Stimulated activated CD8-positive, alpha-beta memory T cell treated with anti-CD3 and anti-CD28 coated beads, Interleukin-15, amount 100 ng/mL, for 4 hours (primary cell): ENCODE measurements at places on chromosomes 6 and 20.

DNA sequence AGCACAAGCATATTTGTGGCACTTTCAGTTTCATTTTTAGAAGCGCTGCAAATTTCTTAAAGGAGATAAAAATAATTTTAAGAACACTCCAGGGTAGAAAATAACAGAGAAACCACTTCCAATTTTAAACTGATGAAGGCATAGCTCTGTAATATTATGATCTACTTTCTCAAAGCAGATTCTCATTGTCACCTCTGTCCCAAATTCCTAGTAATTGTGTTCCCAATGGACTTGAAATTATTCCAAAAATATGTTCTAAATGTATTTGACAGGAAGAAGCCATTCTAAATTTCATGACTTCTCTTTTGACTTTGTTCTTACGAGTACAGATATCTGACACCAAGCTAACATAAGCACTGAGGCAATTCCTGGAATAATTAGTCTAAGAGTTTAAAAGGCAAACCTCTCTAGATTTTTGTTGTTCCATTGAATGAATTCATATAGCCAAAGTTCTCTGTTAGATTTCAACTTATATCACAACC is 140.2 kb upstream of the CARMIL1 start:
- DNase-seq, result no peak

- DNase-seq, result no peak
Measured at GRCh38 chr6:14476793-14477531, 359.4 kb downstream of the CD83 start.

- DNase-seq, result no peak
Measured at GRCh38 chr6:82882363-82883023, 183.1 kb downstream of the UBE3D start.

DNA sequence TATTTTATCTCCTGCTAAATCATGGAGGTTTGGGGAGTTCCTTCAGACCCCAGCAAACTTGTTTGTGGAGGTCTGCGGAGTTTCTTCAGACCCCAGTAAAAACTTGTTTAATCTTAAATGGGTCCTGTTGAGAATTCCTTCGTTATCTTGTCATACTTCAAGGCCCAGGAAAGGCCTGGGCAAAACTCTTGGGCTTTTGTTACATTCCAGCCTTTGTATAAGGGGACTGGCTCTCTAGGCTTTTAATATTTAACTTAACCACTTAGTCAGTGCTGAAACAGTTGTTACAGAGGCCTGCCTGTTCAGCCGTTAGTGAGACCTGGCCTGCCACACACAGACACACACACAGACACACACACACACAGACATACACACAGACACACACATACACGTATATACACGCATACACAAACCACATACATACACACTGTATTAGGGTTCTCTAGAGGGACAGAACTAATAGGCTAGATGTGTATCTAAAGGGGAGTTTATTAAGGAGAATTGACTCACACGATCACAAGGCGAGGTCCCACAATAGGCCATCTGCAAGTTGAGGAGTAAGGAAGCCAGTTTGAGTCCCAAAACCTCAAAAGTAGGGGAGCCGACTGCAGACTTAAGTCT is 21.3 kb upstream of the CST3 start:
- no peak for DNase-seq

DNA sequence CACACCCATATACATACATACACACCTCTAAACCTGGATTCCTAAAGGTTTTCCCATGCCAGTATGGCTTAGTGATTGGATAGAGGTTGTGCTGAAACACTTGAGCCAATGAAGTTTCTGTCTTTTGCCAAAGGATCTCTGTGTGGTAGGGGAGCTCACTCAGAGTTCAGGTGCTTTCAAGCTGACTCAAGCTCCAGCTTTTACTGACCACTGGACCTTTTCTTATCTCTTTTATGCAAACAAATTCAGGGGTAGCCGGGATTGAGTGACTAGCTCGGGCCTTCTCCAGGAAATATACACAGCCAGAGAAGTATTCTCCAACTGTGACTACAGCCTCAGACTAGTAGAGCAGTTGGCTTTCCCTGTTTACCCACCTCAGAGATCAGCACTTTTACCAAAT is 21.5 kb upstream of the DSE start:
- no peak for DNase-seq

GRCh38 chr6:157723376-157723775 is 99.7 kb upstream of the SNX9 start:
- DNase-seq, result no peak

- DNase-seq, result no peak
Measured at GRCh38 chr6:53822401-53823125, 27.8 kb downstream of the LRRC1 start.

- no peak for DNase-seq
Measured at GRCh38 chr6:136226674-136227377, 23.3 kb downstream of the MTFR2 start.

DNA sequence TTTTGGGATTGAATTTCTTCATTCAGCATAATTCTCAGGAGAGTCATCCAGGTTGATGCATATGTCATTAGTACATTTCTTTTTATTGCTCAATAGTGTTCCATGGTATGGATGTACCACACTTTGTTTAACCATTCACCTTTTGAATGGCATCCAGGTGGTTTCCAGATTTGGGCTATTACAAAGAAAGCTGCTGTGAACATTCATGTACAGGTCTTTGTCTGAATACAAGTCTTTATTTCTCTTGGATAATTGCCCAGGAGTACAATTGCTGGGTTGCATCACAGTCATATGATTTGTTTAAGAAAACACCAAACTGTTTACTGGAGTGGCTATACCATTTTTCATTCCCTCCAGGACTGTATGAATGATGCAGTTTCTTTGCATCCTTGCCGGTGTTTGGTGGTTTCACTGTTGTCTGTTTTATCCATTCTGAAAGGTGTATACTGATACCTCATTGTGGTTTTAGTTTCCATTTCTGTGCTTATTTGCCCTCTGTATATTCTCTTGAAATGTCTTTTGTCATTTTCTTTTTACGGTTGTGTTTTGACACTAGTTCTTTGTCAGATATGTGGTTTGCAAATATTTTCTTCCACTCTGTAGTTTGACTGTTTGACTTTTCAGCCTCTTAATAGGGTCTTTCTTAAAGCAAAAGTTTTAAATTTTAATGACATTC is 8.8 kb downstream of the CDKAL1 start:
- no peak for DNase-seq
